ENCODE measurements at places on chromosomes 11 and 22.

- peak; percentile 55 for DNase-seq
These were observed 41.5 kb upstream of the PPARA start for GRCh38 chr22:46108564-46109473.

GRCh38 chr11:103378931-103379330, 269.7 kb downstream of the DYNC2H1 start:
- DNase-seq: no peak

DNA sequence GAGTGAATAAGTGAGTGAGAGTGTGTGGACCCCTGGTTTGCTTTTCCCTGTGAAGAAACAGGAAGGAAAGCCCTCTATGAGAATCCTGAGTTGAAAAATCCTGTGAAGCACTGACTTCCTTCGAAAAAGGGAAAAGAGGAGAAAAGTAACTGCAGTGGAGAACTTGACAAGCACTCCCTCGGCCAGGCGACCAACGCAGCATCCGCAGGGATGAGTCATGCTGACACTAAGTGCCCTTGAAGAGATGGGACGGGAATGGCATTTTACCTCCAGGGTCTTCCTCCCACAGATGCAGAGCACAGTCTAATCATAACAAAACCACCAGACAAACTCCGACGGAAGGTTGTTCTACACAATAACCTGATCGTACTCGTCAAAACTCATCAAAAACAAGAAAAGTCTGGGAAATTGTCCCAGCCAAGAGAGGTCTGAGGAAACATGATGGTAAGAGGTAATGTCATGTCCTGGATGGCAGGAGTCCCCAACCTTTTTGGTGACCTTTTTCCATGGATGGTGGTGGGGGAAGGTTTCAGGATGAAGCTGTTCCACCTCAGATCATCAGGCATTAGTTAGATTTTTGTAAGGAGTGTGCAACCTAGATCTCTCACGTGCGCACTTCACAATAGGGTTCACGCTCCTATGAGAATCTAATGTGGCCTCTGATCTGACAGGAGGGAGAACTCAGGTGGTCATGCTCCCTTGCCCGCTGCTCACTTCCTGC, 132.2 kb upstream of the B3GAT1 start:
- no peak for DNase-seq

DNA sequence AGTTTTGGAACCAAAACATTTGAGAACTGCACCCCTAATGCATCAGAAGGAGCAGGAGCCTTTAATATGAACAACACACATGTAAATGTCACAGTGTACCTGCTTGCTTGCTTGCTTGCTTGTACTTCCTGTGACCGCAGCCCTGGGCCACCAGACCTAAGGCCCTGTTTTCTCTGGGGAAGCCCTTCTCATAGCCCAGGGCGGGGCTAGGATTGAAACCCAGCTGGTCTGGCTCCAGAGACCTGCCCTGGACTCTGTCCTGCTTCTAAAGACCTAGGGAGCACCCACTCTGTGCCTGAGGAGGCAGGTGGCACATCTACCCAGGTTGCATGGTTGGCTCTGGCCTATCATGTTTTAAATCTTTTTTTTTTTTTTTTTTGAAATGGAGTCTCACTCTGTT, 7.6 kb upstream of the MCM5 start:
- DNase-seq: peak; percentile 58

DNA sequence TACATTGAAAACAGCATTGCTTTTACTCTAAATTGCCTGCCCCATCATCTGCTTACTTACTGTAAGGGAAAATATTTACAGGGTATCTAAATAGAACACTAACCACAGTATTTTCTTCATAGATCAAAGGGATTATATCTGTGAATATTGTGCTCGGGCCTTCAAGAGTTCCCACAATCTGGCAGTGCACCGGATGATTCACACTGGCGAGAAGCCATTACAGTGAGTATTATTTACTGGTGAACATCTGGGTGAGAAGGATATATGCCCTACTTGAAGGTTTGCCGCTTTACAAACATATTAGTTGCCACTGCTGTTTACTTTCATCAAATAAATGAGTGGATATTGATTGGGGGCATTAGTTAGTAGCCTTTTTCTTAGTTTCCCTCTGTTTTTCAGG, 5.9 kb upstream of the CNTF start:
- no peak for DNase-seq

DNA sequence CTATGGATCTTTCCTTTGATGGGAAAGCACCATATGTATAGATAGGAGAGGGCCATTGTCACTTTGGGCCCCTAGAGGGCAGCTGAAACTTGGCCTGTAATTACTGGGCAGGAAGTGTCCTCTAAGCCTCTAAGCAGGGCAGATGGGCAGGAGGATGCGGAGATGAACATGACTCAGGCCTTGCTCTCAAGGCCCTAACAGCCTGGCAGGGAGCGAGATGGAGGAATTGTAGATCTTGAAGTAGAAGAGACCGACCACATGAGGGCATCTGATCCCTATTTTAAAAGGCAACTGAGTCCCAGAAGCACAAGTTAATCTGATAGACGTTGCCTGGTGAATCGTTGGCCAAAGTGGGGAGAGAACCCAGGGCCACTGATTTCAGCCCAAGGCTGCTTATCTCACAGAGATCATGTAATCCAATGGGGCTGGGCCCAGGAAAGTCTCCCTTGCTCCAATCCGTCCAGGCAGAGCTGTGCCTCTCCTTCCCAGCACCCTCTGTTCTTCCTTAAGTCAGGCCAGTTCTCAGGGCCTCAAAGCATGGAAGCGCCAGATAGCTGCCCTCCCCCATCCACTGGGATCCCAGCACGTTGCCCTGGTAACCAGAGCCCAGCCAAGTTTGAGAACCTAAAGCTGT, 2.5 kb upstream of the SEPTIN3 start:
- DNase-seq: peak; percentile 72

DNA sequence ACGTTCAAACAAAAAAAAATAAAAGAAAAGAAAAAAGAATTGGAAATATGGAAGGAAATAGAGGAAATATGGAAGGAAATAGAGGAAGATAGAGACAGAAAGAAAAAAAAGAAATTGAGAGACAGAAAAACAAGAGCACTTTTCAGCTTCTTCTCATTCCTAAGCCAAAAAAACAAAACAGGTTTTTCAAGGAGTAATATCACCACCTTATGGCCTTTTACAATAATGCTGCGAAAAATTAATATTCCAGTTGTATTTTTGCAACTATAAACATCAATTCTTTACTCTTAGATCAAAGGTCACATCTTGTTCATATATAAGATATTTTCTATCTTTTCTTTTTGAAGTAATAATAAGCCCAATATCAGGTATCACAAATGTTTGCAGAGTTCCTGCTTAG, 328.3 kb downstream of the FAT3 start:
- DNase-seq: no peak

- no peak for DNase-seq
These were observed 27.6 kb upstream of the SIK2 start for GRCh38 chr11:111574373-111575225.

GRCh38 chr11:13110929-13111812, 102.1 kb downstream of the RASSF10 start:
- no peak for DNase-seq

DNA sequence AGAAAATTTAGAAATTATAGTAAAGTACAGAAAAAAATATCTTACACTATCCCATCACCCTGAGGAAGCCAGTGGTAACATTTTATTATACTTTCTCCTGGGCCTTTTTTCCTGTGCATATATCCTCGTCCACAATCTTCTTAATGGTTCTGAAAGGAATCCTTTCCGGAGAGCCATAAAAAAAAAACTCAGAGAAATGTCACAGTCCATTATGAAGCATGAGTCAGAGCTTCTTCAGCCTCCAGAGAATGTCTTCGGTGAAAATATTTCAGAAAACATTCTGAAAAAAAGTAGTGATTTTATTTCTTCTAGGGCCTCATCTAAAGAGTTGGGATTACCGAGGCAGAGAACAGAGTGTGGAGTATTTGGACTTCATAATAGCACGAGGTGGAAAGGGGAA, 163.4 kb downstream of the INSC start:
- DNase-seq: no peak

- no peak for DNase-seq
These were observed at the start of gene CEND1 for GRCh38 chr11:789943-790342. TSS of gene CEND1 (minus strand) at chr11:790090. CDS start at chr11:788576, 1,514 bp downstream.

DNA sequence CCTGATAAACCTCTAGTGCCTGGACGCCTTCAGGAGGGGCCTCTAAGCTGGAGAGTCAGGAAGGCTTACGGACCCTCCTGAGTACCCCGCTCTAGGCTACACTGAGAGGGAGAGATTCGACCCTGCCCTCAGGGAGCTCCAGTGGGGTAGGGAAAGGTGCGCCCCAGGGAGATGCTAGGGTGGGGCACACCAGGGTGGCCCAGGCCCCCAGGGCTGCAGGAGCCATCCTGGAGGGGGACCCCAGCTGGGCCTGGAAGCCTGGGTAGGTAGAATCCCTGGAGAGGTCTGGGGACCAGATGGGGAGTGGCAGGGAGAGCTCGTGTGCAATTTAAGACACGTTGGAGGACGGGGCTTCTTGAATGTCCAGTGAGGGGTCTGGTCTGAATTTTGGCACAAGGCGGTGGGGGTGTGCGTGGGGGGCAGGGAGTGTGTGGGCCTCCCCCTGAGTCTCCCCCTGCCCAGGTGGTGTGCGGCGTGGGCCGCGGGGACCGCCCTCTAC, 4.7 kb downstream of the CARNS1 start:
- no peak for DNase-seq

DNA sequence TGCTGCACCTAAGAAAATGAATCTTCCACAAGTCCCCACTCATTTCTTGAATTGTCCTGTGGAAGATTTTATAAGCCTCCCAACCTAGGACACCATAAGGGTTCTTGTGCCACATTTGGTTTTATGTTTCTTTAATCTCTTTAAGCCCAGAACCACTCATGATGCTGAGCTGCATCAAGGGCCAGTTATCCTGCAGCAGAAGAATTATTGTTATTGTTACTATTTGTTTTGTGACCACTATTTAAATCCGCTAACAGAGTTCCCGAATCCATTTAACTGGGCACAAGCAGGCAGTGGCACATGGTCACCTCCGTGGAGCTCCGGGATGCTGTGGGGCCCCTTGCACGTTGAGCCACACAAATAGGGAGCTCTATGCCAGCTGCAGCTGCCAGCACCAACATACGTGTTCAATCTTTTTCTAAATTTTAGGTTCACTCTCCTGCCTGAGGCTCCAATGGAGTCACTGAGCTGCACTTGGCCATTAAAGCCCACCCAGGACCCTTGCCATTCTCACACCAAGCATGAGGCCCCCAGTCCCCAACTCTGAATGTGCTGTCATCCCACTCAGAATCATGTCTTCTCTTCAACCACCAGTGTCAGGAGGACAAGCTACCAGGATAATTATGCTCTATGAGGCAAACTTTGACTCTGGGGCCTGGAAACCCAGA, 60.6 kb downstream of the DGCR2 start:
- DNase-seq: no peak

DNA sequence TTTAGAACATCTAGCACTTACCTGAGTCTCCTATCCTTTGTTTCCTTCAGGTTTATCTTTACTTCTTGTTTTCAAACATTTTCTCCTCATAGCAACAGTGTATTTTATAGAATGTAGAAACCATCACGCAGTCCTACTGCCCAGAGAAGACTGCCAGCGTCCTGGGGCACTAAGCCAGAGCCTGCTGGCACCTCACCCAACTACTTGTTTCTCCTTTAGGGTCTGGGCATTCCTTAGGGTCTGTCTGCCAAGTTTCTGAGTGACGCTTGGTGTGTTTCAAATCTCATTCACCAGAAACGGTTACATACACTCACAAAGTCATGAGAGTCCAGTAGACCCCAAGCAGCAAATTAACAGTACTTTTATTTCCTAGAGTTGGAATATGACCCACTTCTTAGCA, 49.6 kb upstream of the SLC25A1 start:
- DNase-seq: no peak

GRCh38 chr11:578276-579035, 2.2 kb downstream of the PHRF1 start:
- no peak for DNase-seq

- no peak for DNase-seq
These were observed 109.3 kb upstream of the BMAL1 start for GRCh38 chr11:13168271-13168670.

GRCh38 chr11:69178819-69179482, 23.2 kb downstream of the SMIM38 start:
- no peak for DNase-seq

- DNase-seq: no peak
These were observed 102.6 kb downstream of the GALNT18 start for GRCh38 chr11:11519184-11519583.

All from mucosa of descending colon (tissue), 3 donors.